Activated CD4-positive, alpha-beta T cell treated with anti-CD3 and anti-CD28 coated beads, Interleukin-10, Interleukin-2, amounts not matched to agents 100 ng/mL and 50 ng/mL, durations not matched to agents 16 hours and 8 hours (primary cell): ENCODE measurements at places on chromosomes 16 and 17.

DNA sequence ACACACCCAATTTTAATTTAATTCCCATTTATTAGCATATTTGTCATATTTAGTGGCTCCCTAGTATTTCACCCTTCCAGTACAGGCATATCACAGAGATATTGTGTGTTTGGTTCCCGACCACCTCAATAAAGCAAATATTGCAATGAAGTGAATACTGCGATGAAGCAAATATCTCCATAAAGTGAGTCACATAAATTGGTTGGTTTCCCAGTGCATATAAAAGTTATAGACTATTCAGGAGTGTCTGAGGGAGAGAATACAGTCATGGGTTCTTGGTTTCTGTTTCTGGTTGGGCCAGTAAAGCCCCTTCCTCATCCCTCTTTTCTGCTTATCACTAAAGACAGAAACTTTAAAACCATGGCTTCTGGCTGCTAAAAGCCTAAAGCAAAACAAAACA lies 295.4 kb upstream of the AXIN2 start:
- DNase-seq, result no peak

- DNase-seq, result no peak
Observed at GRCh38 chr16:88976366-88977017, 515 bp downstream of the CBFA2T3 start.

GRCh38 chr17:61459939-61460718 lies 7.9 kb downstream of the TBX4 start:
- no peak for DNase-seq

DNA sequence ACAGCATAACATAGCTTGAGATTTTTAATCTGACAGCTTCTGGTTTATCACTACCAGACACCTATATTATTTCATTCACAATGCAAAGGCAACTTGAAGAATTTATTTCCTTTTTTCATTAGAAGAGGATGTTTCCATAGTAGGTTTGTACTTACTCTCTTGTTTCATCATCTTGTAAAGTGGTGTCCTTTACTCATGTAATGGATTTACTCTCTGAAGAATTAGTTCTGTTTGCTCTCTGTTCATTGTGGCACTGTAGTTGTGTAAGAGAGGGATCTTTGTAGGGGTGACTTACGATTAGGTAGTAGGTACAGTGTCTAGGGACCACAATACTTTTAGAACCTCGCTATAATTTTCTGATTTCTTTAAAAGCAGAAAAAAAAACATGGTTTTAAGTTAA lies 256.1 kb downstream of the BCAS3 start:
- no peak for DNase-seq

- peak; percentile 29 for DNase-seq
Observed at GRCh38 chr17:39738568-39738901, 797 bp downstream of the GRB7 start.

- no peak for DNase-seq
Observed at GRCh38 chr17:12472252-12473173, 193.2 kb upstream of the MYOCD start.

GRCh38 chr17:81708739-81709185 lies 3.3 kb upstream of the SLC25A10 start:
- no peak for DNase-seq

- DNase-seq, result peak; percentile 57
Observed at GRCh38 chr16:8660841-8661301, 13.5 kb upstream of the ABAT start.

DNA sequence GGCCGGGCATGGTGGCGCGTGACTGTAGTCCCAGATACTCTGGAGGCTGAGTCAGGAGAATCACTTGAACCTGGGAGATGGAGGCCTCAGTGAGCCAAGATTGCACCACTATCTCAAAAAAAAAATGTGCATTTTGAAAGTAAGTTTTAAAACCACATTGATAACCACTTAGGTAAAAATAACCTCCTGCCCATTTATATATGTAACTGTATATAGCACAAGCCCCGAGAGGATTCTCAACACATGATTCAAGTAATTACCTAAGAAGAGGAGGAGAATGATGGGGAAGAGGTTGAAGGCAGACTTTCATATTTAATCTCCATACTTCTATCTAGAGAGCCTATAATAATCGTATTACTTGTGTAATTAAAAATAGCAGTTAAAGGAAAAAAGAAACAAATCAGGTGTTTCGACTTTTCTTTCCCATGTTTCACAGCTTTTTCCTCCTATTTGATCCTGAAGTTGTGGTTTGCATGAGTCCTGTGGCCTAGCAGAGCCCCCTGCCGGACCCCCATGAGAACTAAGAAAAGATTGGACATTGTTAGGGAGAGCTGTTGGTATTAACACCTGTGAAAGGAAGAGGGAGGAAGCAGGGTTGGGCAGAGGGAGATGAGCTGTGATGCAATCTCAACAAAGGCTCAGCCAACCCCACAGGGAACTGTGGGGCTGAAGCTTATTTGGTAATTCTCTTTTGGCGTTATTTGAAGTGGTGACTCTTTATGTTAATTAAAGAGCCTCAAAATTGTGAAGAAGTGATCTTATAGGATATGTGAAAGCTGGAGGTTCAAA lies 22.1 kb downstream of the PMFBP1 start:
- DNase-seq, result no peak

DNA sequence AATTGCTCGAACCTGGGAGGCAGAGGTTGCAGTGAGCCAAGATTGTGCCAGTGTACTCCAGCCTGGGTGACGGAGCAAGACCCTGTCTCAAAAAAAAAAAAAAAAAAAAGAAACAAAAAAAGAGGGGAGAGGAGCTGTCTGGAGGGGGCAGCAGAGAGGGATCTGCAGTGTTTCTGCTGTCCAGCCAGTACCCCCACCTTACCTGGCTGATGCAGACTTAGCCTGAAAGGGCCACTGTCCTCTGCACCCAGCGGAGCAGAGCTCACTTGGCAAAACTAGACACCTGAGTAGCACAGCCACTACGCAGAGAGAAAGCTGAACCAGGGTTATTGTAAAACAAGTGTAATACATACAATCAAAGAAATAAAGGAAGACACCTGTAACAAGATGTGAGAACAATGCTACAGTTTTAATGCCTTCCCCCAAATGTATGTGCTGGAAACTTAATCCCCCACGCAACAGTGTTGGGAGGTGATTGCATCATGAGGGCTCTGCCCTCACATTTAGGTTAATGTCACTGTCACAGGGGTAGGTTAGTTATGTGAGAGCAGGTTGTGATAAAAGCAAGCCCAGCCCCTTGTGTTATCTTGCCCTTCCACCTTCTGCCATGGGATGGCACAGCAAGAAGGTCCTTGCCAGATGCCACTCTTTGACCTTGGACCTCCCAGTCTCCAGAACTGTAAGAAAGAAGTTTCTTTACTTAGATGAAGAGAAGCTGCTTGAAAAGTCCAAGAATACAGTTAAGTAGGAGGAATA lies 211.2 kb downstream of the RPTOR start:
- no peak for DNase-seq

GRCh38 chr17:82519971-82520903 lies 705 bp downstream of the FOXK2 start:
- DNase-seq, result peak; percentile 46

DNA sequence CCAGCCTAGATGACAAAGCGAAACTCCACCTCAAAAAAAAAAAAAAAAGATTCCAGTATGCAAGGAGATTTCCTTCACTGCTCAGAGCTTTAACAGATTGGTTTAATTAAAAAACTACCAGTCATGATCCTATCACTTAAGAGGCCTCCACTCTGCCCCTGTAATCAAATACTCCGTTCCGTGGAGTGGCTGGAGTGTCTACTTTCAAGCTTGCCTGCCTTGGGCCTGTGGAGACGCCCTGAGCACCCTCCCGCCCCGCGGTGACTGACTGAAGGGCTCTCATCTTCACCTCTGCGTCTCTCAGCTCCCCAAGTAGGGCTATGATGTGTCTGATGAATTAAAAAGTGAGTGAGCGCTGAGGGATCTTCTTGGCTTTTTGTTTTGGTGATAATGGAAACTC lies 25.3 kb upstream of the TRPV3 start:
- no peak for DNase-seq

DNA sequence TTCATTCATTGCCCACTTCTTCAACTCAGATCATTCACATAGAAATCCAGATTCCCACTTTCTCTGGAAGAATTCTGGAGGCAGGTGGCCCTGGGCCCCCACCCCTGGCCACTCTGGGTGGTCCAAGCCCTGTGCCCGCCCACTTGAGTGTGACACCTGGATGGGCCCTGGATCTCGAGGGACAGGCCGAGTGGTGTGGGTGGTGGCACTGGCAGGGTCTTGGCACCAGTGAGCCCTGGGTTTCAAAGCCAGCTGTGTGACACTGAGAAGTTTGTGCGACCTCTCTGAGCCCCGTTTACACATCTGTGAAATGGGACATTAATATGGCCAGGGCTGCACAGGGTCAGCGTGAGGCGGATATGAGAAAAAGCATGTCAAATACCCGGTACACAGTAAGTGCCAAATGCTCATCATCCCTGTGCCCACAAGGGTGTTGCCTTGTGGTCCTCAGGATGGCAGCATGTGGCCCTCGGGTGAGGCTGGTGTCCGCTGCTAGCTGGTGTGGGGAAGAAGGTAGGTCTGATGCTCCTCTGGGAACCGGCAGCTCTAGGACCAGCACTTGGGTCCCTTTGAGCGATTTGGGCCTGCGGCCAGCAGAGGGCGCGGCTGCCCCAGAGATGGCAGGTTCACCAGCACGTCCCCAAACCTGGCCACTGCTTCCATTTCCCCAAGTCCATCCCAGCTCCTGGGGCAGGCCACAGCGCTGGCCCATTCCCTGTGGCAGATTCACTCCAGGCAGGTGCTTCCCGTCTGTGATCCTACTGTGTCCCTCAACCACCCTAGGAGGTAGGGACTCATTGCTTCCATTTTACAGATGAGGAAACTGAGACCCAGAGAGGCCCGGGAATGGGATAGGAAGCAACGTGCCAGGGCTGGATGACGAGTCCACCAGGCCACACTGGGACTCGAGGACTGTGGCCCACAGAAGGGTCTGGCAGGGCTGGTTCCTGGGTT lies 3.6 kb downstream of the OSGIN1 start:
- peak; percentile 83 for DNase-seq

GRCh38 chr17:72976971-72977770 lies 115.3 kb downstream of the SLC39A11 start:
- DNase-seq, result no peak

DNA sequence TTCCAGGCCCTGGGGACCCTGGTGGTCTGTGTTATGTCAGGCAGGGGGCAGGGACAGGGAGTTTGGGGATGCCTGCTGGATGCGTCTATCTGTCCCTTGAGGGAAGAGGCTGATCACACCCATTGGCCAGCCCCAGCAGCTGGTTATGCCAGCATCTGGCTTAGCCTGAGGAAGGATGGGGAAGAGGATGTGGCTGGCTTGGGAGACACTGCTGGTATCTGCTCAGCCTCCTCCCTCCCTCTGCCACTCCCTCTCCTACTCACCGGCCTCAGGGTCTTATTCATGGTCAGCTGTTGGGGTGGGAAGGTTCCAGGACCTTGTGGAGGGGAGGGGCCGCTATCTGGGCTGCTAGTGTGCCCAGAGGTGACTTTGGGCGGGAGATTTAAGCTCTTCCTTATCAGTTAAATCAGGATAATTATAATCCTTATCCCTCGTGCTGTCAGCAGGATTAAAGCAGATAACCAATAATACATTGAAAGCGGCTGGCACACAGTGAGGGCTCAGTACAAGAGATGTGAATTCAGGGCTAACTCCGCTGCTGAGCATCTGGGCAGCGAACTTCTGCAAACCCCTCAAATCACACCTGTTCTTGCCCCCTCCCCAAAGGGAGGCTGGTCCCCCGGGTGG lies 36.0 kb upstream of the MLKL start:
- no peak for DNase-seq

GRCh38 chr17:39904990-39905288 lies 13.5 kb downstream of the GSDMB start:
- DNase-seq, result no peak

DNA sequence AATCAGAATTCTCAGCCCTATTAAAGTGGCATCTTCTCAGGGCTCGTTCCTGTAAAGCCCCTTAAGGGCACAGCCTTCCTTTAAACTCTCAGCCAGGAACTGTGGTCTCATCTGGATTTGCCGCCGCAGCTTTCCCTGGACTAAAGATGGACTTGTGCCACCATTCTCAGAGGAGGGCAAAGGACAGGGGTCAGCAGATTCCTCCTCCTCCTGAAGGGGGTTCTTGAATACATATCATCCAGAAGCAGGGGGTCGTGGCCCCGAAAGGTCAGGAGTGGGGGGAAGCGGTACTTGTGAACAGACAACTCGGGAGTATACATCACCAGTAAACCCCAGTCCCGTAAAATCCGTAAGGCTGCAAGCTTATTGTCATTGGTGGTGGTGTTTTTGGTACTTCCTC lies 174.8 kb downstream of the RPTOR start:
- no peak for DNase-seq

DNA sequence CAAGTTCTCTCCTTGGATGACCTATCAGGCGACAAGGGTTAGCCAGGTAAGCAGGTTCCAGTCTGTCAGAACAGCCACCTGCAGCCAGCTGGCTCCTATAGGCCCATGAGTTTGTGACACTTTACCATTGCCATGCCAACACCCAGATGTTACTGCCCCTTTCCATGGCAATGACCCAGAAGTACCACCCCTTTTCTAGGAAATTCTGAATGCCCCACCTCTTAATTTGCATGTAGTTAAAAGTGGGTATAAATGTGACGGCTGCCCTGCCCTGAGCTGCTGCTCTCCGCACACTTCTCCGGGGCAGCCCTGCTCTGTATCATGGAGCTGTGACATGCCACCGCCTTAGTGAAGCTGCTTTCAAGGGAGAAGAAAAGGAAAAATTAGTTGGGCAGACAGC lies 10.0 kb upstream of the SECTM1 start:
- no peak for DNase-seq

DNA sequence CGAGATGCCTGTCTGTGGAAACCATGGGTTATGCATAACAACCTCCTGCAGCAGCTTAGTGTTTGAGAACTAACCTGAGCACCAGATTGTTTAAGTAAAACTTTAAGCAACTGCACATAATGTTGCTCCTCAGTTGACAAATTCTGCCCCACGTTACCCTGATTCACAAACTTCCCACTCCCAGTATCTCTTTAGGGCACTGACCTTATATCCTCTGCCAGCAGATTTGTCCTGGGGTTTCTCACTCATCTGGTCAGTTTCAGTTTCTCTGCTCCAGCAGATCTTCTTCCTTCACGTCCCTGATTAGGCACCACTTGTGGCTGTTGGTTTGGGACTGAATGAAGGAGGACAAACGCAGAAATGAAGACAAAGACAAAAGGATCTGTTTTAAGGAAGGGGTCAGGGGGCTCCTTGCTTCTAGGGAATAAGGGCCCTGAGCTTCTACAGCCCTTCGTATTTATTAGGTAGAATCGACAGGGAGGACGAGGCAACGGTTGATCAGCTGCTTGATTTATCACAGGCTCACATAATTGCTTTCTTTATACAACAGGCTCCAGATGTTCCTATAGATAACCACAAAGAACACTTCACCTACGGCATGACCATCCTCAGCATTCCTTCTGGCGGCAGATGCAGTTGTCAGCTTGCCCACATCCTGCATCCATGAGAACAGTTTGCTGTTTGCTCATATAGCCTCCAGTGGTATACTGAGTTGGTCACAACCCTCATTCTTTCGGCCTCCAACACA lies 13.5 kb upstream of the ZNF689 start:
- no peak for DNase-seq

- DNase-seq, result no peak
Observed at GRCh38 chr16:15980329-15980728, 30.9 kb downstream of the ABCC1 start.

GRCh38 chr16:49439676-49440075 lies 66.1 kb downstream of the C16orf78 start:
- DNase-seq, result no peak
